ENCODE measurements at places on chromosomes 16 and 17.

GRCh38 chr16:3215601-3216262 is 19.2 kb downstream of the ZNF200 start:
- no peak for DNase-seq

DNA sequence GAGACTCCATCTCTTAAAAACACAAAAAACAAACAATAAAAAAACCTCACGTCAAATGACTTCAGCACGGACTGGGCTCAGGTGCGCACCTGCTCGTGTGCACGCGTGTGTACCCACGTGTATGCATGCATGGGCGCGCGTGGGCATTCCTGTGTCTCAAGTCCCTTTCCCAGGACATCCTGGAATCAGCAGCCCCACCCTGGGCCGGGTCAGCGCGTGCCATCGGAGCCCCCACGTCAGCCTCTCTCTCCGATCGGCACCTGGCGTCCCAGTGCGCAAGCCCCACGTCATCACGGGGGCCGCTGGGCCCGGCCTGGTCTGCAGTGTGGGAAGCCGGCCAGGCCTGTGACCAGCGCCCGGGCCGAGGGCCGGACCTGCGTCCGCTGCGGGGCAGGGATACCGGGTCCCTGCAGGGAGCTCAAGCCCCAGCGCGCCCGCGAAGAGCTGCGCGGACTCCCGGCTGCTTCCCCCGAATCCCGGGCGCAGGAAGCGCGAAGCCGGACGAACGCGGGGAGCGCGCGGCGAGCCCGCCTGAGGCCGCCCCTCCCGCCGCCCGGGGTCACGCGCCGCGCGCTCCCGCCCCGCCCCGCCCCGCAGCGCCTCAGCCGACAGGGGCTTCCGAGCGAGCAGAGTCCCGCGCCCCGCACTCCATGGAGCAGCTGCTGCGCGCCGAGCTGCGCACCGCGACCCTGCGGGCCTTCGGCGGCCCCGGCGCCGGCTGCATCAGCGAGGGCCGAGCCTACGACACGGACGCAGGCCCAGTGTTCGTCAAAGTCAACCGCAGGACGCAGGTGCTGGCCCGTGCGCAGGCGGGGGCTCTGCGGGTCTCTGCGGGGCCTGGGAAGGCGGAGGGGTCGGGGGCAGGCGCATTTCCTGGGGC is at the start of gene FN3K:
Gene FN3K, plus strand, starts transcription at position 629 of the 880 bp plus-strand sequence. Its CDS starts 22 bp downstream, at position 651.
- no peak for DNase-seq

- DNase-seq: no peak
Observed at GRCh38 chr17:21278450-21279197, 5.9 kb upstream of the MAP2K3 start.

GRCh38 chr16:85504242-85504641 is 108.9 kb upstream of the GSE1 start:
- no peak for DNase-seq

GRCh38 chr16:54431997-54432896 is 145.7 kb upstream of the IRX3 start:
- DNase-seq: no peak

GRCh38 chr17:69317625-69318024 is 9.3 kb downstream of the ABCA5 start:
- no peak for DNase-seq

DNA sequence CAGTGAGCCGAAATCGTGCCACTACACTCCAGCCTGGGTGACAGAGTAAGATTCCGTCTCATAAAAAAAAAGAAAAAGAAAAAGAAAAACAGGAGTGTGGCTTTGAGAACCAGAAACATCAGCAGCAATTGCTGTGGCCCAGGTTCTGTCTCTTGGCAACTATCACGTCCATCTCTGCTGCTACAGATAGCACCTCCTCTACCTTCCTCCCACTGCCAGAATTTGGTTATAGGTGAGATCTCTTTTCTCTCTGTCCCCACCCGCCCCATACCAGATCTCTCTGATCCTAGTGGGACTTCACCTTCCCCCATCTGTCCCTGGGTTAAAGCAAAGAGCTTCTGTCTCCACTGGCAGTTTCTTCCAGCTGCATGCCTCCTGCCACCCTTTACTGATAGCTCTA is 3.1 kb downstream of the TLCD2 start:
- DNase-seq: peak; percentile 58

DNA sequence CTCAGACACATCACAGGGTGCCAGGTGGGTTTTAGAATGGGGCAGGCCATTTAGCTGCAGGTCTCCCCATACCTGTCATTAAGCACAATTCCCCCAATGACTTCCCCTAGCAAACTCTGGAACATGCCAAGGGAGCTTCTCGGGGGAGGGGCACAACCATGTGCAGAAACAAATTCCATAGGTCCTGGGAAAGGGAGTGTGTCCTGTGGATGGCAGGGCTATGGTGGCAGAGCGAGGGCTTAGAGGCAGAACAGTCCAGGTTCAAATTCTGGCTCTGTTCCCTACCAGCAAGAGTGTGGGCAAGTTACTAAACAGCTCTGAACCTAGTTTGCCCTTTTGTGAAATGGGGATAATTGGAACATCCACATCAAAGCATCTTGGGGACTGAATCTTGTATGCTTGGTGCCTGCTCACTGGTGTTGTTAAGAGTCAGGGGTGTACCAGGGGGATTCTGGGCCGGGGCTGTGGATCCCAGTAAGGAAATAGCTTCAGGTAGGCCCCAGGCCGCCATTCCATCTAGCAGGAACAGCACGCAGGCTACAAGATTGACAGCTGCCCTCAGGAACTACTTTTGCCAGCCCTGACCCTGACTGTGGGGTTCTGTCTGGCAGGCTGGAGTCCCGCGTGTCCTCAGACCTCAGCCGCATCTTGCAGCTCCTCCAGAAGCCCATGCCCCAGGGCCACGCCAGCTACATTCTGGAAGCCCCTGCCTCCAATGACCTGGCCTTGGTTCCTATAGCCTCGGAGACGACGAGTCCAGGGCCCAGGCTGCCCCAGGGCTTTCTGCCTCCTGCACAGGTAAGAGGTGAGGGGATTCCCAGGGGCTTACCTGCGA is 5.6 kb upstream of the DCAF7 start:
- DNase-seq: no peak

DNA sequence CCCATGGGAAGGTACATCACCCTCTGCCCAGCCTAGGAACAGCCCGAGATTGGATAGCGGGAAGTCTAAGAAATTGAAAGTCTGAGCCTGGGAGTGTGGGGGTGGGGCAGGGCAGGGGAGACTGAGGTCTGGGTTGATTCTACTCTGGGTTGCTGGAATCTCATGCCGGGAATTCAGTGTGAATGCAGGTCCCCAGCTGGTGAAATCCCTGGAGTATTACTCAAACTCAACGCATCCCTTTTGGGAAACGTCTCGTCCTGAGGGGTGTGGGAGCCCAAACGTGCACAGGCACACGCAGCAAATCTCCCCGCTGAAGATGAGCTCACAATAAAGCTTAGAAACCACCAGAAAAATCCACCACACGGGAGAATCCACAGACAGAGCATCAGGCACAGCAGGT is 55.4 kb downstream of the SOCS1 start:
- DNase-seq: no peak

DNA sequence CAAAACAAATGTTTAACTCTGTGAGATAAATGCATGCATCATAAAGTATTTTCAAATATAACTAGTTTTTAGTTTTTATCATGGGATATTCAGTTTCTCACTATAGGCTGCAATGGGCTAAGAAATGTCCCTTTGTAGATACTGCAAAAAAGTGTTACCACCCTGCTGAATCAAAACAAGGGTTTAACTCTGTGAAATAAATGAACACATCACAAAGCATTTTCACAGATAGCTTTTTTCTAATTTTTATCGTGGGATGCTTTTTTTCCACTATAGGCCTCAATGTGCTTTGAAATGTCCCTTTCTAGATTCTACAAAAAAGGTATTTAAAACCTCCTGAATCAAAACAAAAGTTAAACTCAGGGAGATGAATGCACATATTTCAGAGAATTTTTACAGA is 541.1 kb downstream of the KCNJ18 start:
- DNase-seq: no peak

- no peak for DNase-seq
Observed at GRCh38 chr16:19883966-19884485, 622 bp downstream of the GPRC5B start.

DNA sequence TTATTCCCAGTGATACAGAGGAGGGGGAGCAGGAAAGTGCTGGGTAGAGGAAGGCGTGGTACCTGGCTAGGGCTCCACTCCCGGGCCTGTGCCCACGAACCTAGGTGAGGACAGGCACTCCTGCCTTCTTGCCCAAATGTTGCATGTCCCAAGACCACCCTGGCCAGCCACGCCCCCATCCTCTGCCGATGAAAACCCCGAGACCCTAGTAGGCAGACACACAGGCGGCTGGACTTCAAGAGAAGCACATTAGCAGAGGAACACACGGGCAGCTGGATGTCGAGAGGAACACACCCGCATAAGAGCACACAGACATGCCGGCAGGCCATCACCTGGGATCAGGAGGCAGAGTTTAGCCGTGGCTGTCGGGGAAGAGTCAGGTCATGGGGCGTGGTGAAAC is 1386.5 kb upstream of the GOT2 start:
- DNase-seq: no peak

GRCh38 chr17:48129981-48130380 is 22.4 kb downstream of the SNX11 start:
- DNase-seq: no peak

GRCh38 chr16:64151990-64152767 is 969.7 kb downstream of the CDH11 start:
- DNase-seq: no peak

- no peak for DNase-seq
Observed at GRCh38 chr17:28648698-28649097, 3.7 kb upstream of the BLTP2 start.

DNA sequence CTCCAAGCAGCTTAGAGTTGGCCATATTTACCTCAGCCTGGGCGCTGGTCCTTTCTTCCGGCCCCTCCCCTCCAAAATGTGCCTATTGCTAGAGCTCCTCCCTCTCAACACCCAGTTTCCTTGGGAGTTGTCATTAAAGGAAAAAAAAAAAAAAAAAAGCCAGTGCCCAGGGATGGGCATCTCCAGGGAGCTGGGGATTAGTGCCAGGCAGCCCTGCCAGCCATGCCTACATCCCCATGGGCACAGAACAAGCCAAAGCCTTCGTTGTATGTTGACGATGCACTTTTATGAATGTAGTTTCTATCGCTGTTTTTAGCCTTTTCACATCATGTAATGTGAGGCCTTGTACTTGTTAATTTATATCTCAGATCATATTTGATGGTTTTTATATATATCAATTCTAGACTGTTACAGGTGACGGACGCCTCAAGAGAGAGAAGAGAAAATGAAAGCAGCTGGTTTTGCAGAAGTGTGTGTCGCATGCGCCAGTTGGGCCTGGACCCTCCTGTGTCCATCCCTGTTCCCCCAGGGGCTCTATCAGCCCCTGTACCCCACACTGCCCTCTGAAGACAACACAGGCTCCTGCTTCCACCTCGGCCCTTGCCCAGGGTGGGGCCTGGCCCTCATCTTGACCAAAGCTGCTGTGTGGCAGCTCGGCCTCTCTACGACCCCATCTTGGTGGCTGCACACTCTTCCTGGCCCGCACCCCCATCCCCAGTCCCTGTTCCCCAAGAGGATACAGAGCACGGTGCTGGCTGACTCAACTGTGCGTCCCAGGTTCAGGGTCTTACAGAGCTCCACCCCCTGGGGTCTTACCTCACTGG is 4.8 kb downstream of the LIMD2 start:
- DNase-seq: no peak

GRCh38 chr17:208429-208828 is 27.0 kb upstream of the DOC2B start:
- no peak for DNase-seq

DNA sequence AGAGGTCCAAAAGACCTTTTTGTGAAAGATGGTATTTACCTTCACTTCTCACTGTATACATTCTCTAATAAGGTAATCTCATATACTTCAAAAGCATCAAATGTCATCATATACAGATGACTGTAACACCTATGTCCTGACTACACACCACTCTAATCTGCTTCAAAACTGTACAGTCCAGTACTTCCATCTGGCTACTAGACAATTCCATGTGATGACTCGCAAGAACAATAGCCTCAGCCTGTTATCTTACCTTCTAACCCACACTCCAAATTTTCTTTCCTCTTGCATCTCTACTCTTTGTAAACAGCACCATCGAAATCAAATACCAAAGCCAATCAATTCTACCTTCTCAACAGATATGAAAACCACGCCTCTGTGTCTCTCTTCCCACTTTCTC is 24.1 kb downstream of the MYO1D start:
- DNase-seq: no peak

All from effector memory CD8-positive, alpha-beta T cell (primary cell).